ENCODE measurements at places on chromosomes 2 and 18. TPM values are rescaled to one million over a fixed set of nuclear protein-coding genes. Genes with fewer than 3 reads are reported as not detected.
A peak's percentile ranks its signal among the peaks of the same experiment; 100 is the strongest.

DNA sequence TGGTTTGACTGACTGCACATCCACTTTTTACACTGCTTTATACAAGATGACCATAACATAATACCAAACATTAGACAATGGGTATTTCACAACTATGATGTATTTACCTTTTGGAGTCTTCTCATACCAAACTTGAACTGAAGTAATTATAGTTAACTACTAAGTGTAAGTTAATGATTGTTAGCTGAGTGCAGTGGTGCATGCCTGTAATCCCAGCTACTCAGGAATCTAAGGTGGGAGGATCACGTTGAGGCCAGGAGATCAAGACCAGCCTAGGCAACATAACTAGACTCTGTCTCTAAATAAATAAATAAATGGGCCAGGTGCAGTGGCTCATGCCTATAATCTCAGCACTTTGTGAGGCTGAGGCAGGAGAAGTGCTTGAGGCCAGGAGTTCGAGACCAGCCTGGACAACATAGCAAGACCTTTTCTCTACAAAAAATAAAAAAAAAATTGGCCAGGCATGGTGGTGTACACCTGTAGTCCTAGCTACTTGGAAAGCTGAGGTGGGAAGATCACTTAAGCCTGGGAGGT, 44.9 kb upstream of the ORC2 start:
- no peak for DNase-seq

GRCh38 chr18:68152770-68153169, 562.1 kb downstream of the TMX3 start:
- DNase-seq: no peak

DNA sequence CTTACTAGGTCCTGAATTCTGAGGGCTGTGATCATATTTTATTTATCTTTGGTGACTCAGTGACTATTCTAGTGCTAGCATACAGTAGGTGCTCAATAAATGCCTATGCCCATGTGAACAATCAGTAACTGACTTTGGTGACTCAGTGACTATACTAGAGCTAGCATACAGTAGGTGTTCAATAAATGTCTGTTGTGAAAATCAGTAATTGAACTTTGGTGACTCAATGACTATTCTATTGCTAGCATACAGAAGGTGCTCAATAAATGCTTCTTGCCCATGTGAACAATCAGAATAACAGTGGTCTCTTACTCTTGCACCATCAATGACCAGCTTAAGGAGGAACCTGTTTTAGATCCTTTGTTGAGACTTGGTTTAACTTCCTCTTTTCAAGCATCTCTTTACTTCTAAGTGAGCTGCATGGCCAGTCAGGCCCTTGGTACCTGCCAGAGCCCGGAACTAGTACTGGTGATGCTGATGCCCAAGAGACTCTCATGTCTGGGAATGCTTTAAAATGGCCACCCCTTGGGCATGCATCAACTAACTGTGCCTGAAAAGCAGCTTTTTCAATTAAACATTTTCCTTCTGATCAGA, 214.9 kb upstream of the SPRED2 start:
- no peak for DNase-seq

DNA sequence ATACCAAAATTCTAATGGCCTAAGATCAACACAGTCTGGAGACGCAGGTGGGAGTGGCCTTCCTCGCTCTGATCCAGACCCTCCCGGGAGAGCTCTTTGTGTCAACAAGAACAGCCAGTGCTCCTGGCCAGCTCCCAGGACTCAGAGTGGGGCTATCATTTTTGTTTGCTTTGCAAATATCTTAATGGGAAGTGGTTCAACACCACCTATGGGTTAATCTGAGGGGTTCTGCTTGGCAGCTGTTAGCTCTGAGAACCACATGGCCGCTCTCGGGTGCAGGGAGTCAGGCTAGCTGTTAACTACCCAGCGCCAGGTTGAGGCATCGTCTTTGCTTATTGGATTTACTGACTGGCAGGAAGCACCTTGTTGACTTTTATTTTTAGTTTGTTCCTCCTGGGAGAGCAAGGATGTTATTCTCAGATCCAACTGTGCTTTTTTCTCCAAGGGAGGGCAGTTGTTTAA, 184.8 kb upstream of the SP5 start:
- peak; percentile 78 for DNase-seq

GRCh38 chr2:99487906-99488305, 1.9 kb downstream of the REV1 start:
- DNase-seq: no peak

DNA sequence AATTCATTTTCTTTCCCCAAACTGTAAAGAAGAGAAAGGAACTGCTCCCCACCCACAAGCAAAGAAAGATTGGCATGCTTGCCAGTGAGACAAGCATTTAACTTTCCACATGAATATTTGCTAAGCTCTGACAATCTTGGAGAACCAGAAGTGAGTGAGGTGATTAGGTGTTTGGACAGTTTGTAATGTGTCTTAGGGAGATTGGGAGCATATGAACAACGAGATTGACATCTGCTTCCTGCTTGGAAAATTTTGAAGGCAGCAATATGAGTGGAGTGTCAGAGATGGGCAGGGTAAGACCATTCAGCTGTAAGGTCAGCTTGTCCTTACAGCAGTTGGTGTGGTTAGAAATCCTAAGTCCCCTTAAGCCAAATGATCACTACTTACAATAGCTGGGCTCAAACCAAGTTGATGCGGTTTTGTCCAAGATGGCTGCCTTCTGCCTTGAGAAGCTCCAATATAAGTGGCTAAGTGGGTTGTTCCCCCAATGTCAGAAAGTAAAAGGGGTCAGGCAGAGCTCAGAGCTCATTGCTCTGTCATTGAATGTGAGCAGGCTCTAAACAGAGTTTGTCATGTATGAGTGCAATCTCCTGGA, 36.0 kb upstream of the GALNT5 start:
- DNase-seq: no peak

GRCh38 chr2:58045580-58046334, 849 bp upstream of the VRK2 start:
- DNase-seq: no peak

DNA sequence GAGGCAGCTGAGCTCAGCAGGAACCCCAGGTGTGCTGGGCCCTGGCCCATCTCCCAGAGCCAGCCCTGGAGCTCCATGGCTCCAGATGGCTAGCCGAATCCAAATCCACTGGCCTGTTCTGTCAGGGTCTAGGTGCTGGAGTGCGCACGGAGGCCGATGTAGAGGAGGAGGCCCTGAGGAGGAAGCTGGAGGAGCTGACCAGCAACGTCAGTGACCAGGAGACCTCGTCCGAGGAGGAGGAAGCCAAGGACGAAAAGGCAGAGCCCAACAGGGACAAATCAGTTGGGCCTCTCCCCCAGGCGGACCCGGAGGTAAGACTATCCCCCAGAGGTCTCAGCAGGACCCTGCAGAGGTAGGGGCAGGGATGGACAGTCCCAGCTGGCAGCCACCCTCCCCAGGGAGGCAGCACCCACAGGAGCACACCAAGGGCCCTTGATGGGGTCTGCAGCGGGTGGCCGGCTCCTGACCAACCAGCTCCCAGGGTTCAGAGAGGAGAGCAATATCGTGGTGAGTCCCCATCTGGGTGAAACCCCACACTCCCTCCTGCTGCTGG, 26.1 kb upstream of the PRLH start:
- no peak for DNase-seq

- DNase-seq: peak; percentile 58
Observed at GRCh38 chr2:69781321-69782248, 39.7 kb downstream of the ANXA4 start.

GRCh38 chr2:188766471-188766856, 207.7 kb upstream of the COL3A1 start:
- DNase-seq: no peak

GRCh38 chr18:8247700-8248099, 361.5 kb upstream of the RAB12 start:
- DNase-seq: no peak

DNA sequence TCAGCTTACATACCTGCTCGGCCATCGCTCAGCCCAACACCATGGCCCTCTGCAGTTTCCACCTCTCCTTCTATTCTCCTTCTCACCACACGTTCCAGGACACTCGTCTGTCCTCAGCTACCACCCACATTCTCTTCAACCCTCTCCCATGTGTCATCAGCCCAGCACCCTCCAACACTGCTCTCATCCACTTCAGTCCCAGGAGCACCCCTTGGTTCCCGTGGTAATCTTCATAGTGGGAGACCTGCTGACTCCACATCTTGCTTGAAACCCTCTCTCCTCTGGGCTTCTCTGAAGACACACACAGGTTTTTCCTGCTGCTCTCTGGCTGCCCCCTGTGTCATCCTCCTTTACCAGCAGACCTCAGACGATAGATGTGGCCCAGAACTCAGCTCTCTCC, 228.7 kb downstream of the GBX2 start:
- no peak for DNase-seq

- DNase-seq: no peak
Observed at GRCh38 chr2:138948070-138948539, 167.9 kb upstream of the NXPH2 start.

DNA sequence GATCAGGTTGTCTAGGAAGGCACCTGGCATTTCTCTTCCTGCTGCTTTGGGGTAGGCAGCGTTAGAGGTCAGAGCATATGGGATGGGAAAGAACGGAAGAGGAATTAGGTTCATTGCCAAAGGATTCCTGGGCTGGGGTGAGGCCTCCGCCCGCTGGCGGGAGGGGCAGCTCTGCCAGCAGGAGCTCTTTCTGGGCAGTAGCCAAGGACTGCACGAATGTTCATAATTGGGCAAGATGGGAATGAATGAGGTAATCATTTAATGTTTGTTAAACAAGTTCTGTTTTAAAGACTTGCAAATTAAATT, 253.9 kb downstream of the AGAP1 start:
- DNase-seq: no peak

GRCh38 chr2:149132339-149132738, 93.8 kb downstream of the LYPD6B start:
- no peak for DNase-seq

DNA sequence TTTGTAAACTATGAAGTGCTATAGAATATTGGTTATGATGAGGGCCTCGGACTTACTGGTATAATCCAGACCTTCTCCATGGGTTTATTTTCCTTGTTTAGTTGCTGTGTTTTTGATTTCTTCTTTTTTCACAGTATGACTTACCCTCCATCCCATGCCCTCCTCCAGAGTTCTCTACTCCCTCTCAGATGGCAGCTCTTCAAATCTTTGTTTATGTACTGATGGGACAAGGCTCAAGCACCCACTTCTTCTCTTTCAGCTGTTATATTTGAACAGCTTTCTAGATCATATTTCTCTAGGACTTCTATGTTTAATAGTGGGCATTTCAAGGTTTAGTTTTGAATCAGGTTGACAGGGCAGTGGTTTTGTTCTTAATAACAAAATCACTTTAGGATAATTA, 43.9 kb downstream of the CLIP4 start:
- no peak for DNase-seq

GRCh38 chr2:71298914-71299313, 32.7 kb upstream of the ZNF638 start:
- no peak for DNase-seq

DNA sequence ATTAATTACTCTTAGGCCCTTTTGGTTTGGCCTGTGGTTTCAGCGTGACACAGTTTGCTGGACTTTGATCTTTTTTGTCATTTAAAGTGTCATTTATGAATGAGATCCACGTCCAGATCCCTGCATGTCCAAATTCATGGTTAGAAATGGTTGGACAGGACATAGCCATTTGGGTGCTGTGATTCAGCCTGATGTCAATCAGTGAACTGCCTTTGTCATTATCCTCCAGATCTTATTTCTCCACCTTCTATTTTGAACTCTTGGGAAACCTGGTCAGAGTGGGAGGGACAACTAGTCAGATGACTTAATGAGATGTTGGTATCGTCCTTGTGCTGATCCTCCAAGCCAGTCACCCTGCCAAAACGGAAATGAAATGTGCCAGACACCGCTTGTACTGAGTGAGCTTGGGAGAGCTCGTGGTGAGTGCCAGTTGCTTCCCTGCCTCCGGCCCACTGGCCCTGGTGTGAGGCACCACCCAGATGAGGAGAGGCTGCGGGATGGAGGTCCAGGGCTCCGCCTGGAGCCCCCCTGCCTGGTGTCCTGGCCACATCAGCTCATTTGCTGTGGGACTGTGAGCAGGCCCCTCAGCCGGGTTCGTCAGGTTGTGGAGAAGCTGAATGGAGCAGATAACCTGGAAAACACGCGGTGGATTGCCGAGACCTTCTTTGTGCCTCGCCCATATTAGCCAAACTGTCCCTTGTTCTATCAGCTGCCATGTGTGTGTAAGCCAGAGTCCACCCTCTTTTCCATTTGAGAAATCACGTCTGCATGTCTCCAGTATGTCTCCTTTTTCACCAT, 70.1 kb downstream of the DGKD start:
- peak; percentile 53 for DNase-seq

GRCh38 chr2:205948883-205949282, 137.1 kb downstream of the INO80D start:
- DNase-seq: no peak

DNA sequence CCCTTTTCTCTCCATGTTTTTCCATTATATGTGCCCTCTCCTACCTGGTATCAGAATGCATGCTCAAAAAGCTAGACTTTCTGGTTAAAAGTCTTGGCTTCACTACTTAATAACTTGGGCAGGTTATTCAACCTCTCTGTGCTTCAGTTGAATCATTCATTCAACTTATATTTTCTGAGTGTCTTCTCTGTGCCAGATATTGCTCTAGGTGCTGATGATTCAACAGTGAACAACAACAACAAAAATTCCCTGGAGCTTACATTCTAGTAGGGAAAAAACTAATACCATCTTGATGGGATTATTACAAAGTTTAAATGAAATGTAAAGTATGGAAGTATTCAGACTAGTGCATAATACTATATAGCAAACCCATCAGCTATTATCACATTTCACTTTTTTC, 55.2 kb downstream of the SOS1 start:
- no peak for DNase-seq

DNA sequence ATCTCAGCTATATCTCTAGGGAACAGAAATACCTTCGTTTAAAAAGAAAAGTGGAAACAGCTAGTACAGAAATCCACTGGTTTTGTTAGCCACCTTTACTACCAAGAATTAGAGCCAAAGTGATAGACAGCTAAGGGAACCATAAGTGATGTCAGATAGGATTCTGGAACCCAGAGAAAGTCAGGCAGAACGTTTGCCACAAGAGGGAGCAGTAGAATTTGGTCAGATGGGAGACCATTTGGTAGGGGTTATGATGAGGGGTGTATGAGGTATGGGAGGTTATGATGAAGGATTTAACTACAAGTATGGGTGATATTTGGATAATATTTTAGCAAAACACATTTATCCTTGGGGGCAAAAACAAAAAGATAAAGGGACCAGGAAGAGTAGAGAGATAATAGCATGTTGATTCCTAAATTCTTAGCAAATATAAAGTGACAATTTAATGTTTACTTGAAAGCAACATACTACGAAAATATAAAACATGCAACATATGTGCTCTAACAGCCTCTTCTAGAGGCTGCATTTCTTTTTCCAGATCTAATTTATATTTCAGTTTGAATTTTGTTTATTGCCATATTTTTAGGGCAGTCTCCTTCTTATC, 3.3 kb downstream of the SLC8A1 start:
- DNase-seq: peak; percentile 57

GRCh38 chr2:218375212-218375611, 6.9 kb upstream of the SLC11A1 start:
- peak; percentile 27 for DNase-seq

The DPP4 gene
- 175 TPM for total RNA-seq

The ACP1 gene
- 96.8 TPM for total RNA-seq

The PSTPIP2 gene
- total RNA-seq: 0.68 TPM

The GPR55 gene
- not detected for total RNA-seq

The TPO gene
- total RNA-seq: not detected

The REG3G gene
- total RNA-seq: not detected

The IL37 gene
- total RNA-seq: not detected

The TAF1B gene
- total RNA-seq: 20.6 TPM
